Midbrain (tissue), 1 donor: ENCODE measurements at places on chromosomes 13 and 19.

DNA sequence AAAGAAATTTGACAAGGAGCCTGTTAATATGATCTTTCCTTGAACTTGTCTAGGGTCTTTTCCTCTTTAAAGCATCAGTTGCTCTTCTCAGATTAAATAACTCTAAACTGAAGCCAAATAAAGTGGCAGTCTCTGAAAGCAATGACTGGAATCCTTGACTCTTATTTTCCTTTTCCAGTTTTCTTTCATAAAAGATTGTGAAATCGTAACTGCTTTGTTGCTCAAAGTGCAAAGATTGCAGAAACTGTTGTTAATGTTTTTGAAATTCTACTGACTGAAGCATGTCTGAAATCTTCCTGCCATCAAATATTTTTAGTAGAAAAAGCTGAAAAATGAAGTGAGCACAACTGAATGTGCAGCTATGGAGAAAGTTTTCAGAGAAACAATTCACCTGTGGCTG lies 1.9 kb downstream of the NHLRC3 start:
- no peak for DNase-seq

DNA sequence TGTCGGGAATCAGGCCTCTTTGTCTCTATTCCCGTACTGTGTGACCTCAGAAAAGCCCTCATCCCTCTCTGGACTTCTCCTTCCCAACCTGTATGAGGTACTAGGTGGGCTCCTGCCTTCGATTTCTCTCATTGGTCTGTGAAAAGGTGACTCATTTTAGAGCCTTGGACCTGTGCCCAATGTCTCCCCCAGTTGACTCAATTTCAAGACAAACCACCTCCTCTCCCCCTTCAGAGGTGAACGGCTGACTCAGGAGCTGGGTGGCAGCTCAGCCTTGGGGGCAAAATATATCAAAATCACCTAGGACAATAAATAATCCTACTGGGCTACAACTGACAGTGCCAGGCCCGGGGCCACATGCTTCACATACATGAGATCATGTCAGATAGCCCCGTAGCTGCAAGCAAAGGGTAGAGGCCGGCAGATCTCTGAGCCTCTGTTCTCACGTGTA lies 630 bp downstream of the COQ8B start:
- no peak for DNase-seq

GRCh38 chr19:3405261-3405653 lies 38.9 kb downstream of the NFIC start:
- no peak for DNase-seq

DNA sequence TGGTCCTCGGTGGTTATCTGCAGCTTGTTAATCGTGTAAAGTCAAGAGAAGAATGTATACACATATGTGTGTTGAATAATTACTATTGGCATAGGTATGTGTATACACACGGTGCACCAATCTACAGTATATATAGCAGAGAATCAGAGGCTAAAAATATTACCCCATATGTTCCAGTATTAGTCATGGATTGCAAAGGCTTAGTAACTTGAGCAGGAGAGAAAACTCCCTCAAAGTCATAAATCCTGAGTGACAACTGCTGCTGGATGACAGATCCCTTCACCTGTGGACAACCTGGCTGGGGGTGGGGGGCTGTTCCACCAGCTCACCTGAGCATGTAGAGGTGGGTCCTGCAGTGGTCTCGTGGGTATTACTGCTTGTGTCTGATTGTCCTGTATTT lies 185.0 kb downstream of the ZNF536 start:
- DNase-seq, result no peak

- DNase-seq, result no peak
Measured at GRCh38 chr19:41307090-41307875, 2.7 kb upstream of the CCDC97 start.

GRCh38 chr19:17398902-17399527 lies 5.0 kb upstream of the CCDC194 start:
- DNase-seq, result no peak

DNA sequence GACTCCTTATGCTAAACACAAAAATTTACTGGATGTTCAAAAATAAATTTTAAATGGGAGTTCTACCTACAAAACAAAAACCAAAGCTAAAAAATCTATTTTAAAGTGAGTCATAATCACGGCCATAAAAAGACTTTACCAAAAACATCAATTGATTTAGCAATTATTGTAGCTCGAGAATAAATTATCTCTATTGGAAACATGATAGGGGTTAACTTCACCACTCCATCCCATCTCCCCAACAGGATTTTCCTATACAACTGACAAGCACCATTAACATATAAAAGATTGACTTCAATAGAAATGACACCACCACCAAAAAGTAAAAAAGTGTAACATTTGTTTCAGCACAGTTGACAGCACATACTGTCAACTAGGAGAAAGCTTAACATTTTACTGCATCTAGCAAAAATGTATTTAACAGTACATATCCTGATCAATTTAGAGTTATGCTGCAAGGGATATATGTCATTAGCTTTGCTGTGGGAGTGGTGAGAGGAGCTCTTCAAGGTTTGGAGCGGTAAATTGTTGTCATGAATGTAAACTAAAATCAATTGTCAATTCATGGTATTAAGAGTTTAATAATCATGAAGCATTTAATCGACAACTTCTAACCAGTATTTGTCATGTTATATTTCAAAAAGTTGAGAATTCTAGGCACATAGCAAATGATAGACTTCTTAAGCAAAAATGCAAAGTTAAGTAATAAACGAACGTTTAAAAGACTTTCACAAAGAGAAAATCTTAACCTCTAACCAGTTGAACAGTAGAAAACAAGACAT lies 3.8 kb downstream of the UBL3 start:
- peak; percentile 31 for DNase-seq

DNA sequence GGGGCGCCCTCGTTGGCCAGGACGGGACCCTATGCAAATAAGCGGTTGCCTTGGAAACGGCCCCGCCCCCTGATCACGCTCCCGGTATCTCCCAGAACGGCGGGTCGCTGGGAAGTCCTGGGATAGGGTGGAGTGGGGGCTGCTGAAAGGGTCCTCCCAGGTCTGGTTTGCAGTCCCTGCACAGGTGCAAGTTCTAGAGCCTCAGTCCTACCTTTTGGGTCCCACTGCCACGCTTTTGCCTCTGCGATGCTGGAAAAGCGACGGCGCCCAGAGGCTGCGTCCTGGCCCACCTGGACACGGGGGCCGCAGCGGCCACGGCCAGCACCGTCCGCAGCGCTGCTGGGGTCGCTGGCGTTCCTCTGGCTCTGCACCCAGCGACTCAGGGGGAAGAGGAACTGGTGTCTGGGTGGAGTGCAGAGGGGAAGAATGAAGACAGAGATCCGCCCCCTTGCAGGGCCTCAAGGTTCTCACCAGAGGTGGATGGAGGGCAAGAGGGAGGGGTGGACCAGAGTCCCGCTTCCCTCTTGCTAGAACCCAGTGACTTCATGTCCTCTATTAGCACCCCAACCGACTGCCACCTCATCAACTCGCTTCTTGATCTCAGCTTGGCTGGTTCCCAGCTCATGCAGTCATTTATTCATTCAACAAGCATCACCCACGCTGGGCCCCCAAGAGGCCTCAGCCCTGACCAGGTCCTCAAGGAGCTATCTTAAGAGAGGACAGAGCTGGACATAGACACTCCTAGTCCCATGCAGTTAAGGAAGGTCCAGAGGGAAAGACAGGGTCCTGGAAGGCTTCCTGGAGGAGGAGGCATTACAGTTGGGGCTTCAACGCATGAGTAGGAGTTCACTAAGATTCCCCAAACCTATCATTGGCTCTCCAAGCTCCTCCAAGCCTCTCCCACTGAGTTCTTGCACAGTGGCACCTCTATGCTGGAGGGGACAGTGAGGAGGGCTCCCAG lies at the start of gene LRRC25:
Gene LRRC25, minus strand, starts transcription at position 381 of the 961 bp plus-strand sequence. CDS start 659 bp downstream, outside the sequence.
- DNase-seq, result peak; percentile 4

DNA sequence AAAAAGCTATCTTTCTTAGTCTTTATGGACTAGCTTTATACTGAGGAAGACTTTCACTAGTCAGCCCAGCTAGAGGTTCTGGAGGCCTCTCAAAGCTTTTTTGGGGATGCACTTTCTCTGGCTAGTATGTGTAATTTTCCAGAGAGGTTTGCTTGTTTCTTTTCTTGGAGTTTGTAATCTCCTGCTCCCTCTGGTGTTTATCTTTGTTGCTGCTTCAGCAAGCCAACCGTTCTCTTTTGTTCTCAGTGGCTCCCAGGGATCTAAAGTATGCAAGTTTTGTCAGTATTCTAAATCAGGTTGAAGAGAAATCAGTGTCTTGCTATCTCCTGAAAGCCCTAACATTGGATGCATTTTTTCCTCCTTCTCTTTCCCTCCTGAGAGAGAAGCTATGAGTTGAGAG lies 121.1 kb upstream of the MYO16 start:
- DNase-seq, result no peak

- no peak for DNase-seq
Measured at GRCh38 chr19:2338055-2338615, 9.7 kb downstream of the SPPL2B start.

GRCh38 chr13:51997641-51998330 lies 13.5 kb downstream of the ATP7B start:
- DNase-seq, result no peak

GRCh38 chr13:49058761-49059160 lies 83.0 kb downstream of the FNDC3A start:
- no peak for DNase-seq

GRCh38 chr13:43042410-43042921 lies 19.1 kb downstream of the DNAJC15 start:
- no peak for DNase-seq

GRCh38 chr19:38389101-38389925 lies 816 bp downstream of the SPRED3 start:
- peak; percentile 2 for DNase-seq

GRCh38 chr13:110661256-110661655 lies 44.7 kb downstream of the CARS2 start:
- DNase-seq, result no peak

DNA sequence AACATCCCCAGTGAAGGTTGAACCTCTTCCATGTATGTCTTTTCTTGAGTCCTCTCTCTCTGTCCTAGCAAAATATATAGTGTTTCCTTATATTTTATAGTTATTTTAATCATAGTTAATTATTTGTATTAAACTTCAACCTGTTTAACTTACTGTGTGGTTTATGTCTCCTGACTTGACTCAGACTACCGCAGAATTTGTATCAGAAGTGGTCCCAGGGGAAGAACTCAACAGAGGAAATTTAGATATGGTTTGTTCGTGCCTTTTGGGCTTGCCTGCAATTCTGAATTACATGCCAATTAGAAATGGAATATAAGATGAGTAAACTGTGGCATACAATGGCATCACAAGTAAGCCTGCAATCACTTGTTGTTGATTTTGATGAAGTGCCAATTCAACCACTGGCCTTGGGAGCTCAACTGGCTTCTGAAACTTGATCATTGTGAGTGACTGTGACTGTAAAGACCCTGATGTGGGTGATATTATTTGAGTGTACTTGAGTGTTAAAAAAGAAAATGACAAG lies 1459.5 kb upstream of the PCDH20 start:
- no peak for DNase-seq

DNA sequence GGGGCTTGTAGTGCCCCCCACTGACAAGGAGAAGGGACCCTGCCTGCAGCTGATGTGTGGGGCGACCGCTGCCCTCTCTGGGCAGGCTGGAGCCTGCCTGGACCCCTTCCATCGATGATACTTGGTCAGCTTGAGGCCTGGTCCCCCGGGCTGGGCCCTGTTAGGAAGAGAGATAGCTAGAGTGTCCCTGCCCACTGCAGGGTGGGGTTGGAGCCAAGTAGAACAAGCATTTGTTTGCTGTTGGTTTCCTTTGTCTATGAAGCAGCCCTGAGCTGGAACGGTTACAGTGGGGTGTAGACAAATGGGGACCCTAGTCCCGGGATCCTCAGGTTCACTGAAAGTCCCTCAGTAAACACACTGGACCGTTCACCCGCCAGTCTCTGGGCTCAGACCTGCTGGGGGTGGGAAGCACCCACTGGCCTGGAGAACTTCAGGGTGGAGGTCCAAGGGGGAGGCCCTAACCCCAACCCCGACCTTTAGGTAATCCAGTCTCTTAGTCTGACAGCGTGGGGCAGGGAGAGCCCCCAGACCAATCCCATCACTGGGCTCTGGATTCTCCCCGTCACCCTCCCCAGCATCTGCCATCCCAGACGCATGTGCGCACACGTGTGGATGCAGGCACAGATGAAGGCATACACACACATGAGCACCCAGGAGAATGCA lies 204.8 kb upstream of the ZNF536 start:
- DNase-seq, result no peak

DNA sequence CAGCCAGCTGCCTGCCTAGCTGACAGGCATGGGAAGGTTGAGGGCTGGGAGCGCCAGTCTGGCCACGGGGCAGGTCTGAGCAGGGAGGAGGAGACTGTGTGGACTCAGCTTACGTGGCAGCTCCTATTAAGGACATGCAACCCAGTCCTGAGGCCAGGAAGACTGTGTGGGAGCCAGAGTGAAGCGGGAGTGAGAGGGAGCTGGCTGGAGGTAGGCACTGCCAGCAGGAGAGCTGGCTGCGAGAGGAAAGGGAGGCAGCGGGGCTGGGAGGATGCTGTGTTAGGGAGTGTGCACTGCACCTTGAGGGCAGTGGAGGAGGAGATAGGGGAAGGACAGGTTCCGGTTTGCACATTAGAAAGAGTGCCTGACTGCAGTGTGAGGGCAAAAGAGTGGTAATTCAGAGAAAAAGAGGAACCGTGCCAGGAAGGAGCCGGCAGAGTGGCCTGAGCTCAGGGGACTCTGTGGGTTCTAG lies 99.2 kb downstream of the SLC7A1 start:
- DNase-seq, result no peak

DNA sequence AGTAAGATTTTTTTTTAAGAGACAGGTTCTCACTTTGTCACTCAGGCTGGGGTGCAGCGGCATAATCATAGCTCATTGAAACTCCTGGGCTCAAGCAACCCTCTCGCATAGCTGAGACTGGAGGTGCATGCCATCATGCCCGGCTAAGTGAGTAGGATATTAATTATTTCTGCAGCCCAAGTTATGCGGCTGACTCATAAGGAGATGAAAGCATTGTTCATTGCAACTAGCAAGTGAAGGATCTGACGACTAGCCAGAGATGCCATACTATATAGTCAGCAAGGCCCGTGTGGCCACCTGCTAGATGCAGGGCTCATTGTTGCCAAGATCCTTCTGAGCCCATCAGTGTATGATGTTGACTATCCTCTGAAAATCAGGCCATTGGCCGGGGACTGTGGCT lies 45.2 kb downstream of the ABCC4 start:
- no peak for DNase-seq

GRCh38 chr19:46741447-46741846 lies 4.4 kb upstream of the FKRP start:
- no peak for DNase-seq

DNA sequence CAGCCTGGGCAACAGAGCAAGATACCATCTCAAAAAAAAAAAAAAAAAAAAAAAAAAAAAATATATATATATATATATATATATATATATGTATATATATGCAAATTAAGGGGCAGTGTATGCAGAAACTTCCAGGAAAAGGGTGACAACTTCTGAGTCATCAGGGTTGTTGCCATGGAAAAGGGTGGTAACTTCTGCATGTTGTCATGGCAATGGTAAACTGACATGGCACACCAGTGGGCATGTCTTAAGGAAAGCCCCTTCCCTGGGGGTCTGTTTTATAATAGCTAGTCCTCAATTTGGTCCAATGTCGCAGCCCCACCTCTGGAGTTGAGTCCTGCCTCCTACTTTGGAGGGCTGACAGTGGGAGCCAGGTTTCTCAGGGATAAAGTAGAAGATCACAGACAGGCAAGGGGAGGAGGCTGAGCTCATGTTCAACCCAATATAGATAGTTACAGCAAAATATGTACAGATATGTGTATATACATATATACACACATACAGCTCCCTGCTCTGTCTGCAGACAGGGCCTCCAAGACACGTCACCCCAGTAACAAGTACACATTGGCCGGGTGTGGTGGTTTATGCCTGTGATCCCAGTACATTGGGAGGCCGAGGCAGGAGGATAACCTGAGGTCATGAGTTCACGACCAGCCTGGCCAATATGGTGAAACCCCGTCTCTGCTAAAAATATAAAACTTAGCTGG lies 7.2 kb upstream of the FCHO1 start:
- DNase-seq, result no peak

- no peak for DNase-seq
Measured at GRCh38 chr19:39825531-39826076, 8.4 kb downstream of the DYRK1B start.
